ENCODE measurements at places on chromosomes 11 and 22. TPM values are rescaled to one million over a fixed set of nuclear protein-coding genes. Genes with fewer than 3 reads are reported as not detected.

The TXNRD2 gene
- total RNA-seq = 19.3 TPM

The PYGM gene
- total RNA-seq = 3.9 TPM

The GPR83 gene
- 0.06 TPM for total RNA-seq

The C1QTNF4 gene
- total RNA-seq = not detected

The HEPHL1 gene
- total RNA-seq = not detected

The CADM1 gene
- total RNA-seq = 0.52 TPM

The C22orf42 gene
- total RNA-seq = not detected

The MMP12 gene
- total RNA-seq = not detected

DNA sequence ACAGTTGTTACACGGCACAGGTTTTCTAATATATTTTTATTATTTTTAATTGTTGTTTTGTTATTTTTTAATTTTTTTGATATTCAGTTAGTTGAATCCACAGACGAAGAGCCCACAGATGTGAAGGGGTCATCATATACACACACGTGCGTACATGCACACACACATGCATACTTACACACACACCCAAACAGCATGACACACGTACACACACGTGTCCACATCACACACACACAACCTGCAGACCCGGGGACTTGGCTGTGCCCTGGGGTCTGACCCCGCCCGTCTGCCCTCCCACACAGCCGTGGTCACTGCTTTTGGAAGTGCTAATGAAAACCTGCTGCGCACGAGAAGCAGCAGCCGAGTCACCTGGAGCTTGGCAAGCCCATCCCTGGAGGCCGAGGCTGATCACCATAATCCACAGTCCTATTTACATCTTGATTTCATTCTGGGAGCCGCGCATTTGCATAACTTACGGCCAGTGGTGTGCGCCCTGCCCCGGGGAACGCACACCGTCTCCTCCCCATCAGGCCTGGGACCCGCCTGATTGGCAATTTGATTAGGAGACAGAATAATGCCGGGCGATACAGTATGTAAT is 110.3 kb downstream of the BRD1 start:
- no peaks in the 10 kb centered on the region for H3K36me3 ChIP-seq
- H3K4me1 ChIP-seq = no peaks in the 10 kb centered on the region
- no peak overlapping the region for H3K27ac ChIP-seq

GRCh38 chr11:96330511-96330859 is 12.5 kb downstream of the MAML2 start:
- H3K27ac ChIP-seq = no peak overlapping the region
- H3K27me3 ChIP-seq = no peaks in the 10 kb centered on the region
- peaks cover 64% of the 10 kb centered on the region for H3K4me1 ChIP-seq
- no peak overlapping the region for H3K4me3 ChIP-seq
- H3K36me3 ChIP-seq = peaks cover 54% of the 10 kb centered on the region
- DNase-seq = no peak

GRCh38 chr11:22703591-22703990 is 37.2 kb downstream of the GAS2 start:
- no peaks in the 10 kb centered on the region for H3K36me3 ChIP-seq
- peaks cover 7% of the 10 kb centered on the region for H3K4me1 ChIP-seq
- H3K27ac ChIP-seq = no peak overlapping the region
- no peaks in the 10 kb centered on the region for H3K27me3 ChIP-seq
- no peak overlapping the region for H3K4me3 ChIP-seq

DNA sequence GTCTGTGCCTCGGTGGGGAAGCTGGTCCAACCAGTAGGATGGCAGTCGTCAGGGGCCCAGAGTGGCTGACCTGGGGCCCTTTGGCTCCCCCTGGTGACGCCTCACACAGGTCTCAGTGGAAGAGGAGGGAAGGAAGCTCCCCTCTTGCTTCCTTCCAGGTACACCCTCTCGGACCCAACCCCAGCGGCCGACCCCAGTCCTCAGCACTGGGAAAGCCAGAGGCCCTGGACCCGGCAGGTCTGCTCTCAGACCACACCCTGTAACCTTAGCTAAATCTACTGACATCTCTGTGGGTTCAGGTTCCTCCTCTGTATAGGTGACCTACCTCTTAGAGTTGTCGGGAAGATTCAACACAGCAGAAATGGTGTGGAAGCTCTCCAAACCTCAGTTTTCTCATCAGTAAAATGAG is 3.4 kb upstream of the SCUBE1 start:
- peak; percentile 70 for DNase-seq
- H3K4me1 ChIP-seq = peaks cover 17% of the 10 kb centered on the region
- H3K36me3 ChIP-seq = no peaks in the 10 kb centered on the region
- peaks cover 31% of the 10 kb centered on the region for H3K27me3 ChIP-seq

DNA sequence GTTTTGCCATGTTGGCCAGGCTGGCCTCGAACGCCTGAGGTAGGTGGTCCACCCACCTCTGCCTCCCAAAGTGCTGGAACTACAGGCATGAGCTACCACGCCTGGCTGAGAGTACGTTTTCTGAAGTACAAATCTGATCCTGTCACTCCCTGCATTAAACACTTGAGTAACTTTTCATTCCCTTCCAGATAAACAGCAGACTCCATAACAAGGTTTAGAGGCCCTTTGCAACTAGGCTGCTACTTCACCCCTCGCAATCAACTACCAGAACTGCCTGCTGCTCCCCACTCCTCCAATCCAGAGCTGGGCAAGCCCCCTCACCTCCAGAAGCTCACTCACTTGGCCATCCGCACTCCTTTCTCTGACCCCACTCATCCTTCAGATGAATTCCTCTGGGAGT is 1.5 kb downstream of the KCTD14 start:
- peaks cover 10% of the 10 kb centered on the region for H3K27me3 ChIP-seq
- no peak for DNase-seq

GRCh38 chr22:24183321-24184031 is 2.2 kb downstream of the SUSD2 start:
- no peak overlapping the region for H3K27ac ChIP-seq
- DNase-seq = no peak
- no peak overlapping the region for H3K4me3 ChIP-seq
- H3K4me1 ChIP-seq = peaks cover 1% of the 10 kb centered on the region

DNA sequence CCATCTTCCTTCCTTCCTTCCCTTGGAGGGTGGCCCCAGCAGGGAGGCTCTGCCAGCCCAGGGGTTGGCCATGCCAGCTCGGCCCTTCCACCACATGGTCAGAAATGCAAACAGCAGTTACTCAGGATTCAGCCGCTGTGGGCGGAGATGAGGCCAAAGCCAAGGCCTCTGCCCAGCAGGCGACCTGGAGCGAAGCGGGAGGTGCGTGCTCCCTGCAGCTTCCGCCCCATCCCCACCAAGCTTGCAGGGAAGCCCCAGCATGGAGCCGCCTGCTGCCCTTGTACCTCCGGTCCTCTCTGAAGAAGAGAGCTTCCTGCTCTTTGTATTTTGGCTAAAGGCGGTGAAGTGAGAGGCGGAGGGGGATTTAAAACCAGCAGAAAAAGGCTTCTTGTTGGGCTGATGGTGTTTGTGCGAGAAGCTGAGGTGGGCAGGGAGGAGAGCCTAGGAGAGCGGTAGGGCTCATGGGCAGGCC is 50.4 kb downstream of the ANO1 start:
- no peaks in the 10 kb centered on the region for H3K36me3 ChIP-seq
- H3K4me1 ChIP-seq = no peaks in the 10 kb centered on the region

DNA sequence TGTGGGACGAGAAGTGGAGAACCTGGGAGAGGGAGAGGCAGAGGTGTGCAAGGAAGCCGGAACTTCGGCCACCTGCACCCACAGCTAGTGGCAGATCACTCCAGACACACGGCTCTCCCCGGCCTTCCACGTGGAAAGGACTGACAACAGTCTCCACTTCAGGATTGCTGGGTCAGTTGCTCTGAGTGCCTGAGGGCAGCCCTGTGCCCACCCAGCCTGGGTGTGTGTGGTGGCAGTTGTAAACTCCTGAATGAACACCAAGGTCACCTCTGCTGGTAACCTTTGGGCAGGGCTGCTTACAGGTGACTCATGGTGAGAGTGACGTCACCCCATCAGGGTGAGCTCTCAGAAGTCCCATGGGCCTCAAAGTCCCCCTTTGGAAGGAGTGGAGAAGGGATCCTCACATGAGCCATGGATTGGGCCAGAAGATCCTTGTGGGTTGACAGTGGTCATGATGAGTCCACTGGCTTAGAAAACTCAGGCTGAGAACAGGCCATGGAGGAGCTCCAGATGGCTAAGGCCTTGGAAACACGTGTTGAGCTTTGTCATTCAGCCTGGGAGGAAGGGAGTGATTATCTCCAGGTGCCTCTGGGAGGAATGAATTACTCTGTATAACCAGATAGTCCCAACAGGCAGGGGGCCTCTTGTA is 71.3 kb downstream of the BCR start:
- peaks cover 4% of the 10 kb centered on the region for H3K36me3 ChIP-seq
- DNase-seq = no peak
- no peak overlapping the region for H3K4me3 ChIP-seq
- no peaks in the 10 kb centered on the region for H3K27me3 ChIP-seq
- H3K4me1 ChIP-seq = peaks cover 42% of the 10 kb centered on the region

- H3K27me3 ChIP-seq = peaks cover 9% of the 10 kb centered on the region
- H3K4me3 ChIP-seq = no peak overlapping the region
- H3K27ac ChIP-seq = no peak overlapping the region
- no peaks in the 10 kb centered on the region for H3K36me3 ChIP-seq
- no peak for DNase-seq
Observed at GRCh38 chr11:125378571-125378970, 117.5 kb downstream of the FEZ1 start.

DNA sequence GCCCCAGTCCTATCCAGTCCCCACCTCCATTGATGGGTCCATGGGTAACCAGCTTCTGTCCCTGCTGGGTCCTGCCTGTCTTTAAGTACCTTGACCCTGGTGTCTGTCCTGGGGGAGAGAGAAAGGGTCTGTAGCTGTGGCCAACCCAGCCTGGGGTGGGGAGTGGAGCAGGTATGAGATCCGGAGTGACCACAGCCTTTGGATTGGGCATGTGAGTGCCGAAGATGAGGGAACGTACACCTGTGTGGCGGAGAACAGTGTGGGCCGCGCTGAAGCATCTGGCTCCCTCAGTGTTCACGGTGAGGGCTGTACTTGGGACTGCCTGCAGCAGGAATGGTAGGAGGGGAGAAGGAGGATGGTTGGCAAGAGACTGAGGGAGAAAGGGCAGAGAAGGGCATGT is 5.2 kb downstream of the ROBO3 start:
- no peaks in the 10 kb centered on the region for H3K36me3 ChIP-seq
- no peak for DNase-seq
- H3K4me3 ChIP-seq = no peak overlapping the region
- H3K4me1 ChIP-seq = peaks cover 19% of the 10 kb centered on the region
- peaks cover 91% of the 10 kb centered on the region for H3K27me3 ChIP-seq
- H3K27ac ChIP-seq = no peak overlapping the region

- no peak overlapping the region for H3K4me3 ChIP-seq
- H3K27ac ChIP-seq = no peak overlapping the region
- no peaks in the 10 kb centered on the region for H3K36me3 ChIP-seq
- no peaks in the 10 kb centered on the region for H3K27me3 ChIP-seq
- DNase-seq = no peak
Observed at GRCh38 chr22:50723991-50724390, 14.0 kb upstream of the ACR start.

DNA sequence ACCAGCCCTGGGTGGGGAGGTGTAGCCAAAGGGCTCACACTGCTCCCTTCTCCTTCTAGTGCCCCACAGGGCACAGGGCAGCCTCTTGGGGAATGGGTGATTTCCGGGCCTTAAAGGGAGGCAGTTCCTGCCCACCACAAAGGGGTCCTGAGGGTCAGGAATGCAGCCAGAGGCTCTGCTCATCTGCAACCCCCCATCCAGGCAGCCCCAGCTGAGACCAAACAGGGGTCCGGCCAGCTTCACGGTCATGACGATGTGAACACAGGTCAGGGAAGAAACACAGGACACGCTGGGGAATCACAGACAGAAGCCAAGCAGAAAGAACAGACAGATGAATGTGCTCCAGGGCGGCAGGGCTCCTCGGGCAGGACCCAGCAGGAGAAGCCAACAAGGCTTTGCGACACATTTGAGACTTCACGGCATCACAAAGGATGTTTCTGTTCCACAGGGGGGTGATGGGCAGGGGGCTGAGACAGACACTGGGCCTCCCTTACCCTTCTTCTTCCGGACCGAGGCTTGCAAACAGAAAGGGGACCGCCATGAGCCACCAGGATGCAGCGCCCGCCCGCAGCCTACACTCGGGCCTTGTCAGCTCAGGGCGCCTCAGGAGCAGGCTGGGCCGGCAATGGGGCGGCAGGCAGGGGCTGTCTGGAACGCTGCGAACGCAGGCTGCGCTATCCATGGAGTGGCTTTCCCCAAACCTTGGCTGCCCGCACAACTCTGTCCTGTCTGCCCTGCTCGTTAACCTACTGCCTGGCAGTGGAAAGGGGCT is 101.9 kb downstream of the CTTN start:
- H3K4me3 ChIP-seq = no peak overlapping the region
- H3K27ac ChIP-seq = no peak overlapping the region
- no peak for DNase-seq
- H3K4me1 ChIP-seq = no peaks in the 10 kb centered on the region
- no peaks in the 10 kb centered on the region for H3K27me3 ChIP-seq
- no peaks in the 10 kb centered on the region for H3K36me3 ChIP-seq

GRCh38 chr11:22466351-22466750 is 128.2 kb downstream of the SLC17A6 start:
- no peaks in the 10 kb centered on the region for H3K36me3 ChIP-seq
- no peak for DNase-seq
- H3K27me3 ChIP-seq = peaks cover 3% of the 10 kb centered on the region
- H3K4me1 ChIP-seq = no peaks in the 10 kb centered on the region
- no peak overlapping the region for H3K27ac ChIP-seq
